ENCODE measurements at places on chromosomes 4 and X.

DNA sequence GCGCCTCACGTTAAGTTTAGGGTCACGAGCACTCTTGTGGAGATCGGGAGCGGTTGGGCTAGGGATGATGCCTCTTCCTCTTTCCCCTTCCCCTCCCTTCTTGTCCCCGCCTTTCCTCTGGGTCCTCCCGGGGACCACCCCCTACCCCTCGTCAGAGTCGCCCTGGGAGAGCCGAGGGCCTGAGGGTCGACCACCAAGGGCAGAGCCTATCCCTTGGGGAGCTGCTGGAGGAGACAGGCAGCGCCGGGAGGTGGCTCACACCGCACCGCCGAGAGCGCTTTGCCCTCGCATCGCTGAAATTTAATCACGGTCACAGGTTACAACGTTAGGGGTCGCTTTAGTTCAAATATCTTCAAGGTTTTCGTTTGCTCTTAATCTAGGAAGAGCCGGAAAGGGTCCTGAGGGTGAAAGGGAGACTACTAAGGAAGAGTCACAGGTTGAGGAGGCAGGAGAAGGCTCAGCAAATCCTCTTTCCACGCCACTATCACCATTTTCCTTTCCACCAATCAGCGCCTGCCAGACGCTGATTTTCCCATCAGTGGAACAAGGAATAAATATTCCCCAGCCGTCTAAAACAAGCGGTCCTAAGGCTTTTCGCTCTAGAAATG is 528 bp upstream of the SNCA start:
- DNase-seq = peak; percentile 46

- no peak for DNase-seq
Measured at GRCh38 chr4:38114386-38115150, 154.4 kb downstream of the PTTG2 start.

DNA sequence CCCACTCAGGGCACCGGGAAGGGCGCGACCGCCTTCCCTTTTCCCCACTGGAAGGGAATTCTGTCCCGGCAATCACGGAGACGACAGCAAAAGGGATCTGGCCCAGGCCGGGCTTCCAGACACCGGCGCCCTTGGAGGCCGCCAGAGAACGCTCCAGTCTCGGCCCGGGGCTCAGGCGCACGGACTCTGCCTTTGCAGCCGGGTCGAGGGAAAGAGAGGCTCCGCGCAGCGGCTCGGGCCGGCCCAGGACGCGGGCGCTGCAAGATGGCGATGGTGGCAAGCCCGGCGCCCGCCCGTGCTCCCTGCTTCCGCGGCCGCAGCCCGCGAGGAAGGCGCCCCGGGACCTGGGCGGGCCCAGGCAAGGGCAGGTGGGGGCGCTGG is 1.1 kb downstream of the CTBP1 start:
- DNase-seq = no peak

DNA sequence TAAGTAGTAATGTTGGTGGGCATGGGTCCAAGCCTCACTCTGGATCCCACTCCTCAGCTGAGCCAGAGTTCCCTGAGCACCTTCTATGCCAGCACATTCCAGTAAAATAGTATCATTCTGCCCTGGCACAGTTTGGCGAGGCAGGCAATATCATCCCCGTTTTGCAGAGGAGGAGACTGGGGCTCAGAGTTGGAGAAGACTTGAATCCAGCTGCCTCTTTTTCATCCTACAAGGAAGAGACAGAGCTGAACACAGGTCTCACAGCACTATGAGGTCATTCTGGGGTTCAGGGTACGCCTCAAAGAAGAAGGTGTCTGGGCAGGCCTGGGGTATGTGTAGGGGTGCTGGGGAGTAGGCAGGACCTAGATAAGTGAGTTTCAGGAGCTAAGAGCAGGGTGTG is 103.9 kb upstream of the STX18 start:
- no peak for DNase-seq

DNA sequence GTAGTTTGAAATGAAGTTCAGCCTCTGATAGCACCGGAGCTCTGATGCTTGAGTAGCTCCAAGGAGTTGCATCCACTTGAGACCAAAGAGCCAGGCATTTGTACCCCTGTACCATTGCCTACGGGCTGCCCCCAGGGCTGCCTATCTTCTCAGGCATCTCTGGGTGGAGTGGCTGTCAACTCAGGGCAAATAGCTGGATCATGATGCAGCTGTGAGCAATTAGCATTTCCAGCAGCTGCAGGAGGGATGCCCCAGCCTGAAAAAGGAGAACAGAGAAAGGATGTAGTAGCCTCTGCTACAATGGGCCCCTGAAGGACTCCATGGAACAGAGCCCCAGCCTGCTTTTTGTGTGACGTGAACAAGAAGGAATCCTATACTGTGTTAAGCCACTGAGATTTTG is 492.6 kb downstream of the BCOR start:
- no peak for DNase-seq

- no peak for DNase-seq
Measured at GRCh38 chrX:30982467-30982866, 89.4 kb downstream of the FTHL17 start.

- no peak for DNase-seq
Measured at GRCh38 chr4:94177822-94178221, 29.8 kb upstream of the SMARCAD1 start.

DNA sequence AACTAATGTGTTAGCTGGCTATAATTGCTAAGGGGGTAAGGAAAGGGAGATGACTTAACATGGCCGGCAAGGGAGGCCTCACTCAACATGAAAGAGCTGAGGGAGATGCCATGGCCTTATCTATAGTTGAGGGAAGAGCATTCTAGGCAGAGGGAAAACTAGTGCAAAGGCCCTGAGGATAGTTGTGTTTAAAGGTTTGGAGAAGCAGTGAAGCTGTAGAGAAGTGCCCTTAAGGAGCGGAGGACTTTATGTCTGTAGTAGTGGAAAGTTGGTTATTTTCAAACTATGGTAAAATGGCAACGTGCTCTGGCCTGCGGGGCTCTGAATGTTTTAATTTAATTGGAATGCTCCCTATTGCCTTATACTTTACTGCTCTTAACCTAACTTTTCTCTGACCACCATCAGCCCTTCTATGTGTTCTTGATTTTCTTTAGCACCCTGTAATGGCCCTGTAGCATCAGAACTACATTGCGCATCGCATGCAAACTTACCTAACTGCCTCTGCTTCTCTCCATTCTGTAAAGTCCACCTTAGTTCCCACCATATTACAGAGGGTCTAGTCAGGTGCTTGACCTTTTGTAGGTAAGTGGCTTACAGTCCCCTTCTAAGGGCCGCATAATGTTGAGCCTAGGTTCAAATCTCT is 35.8 kb downstream of the ERVMER34-1 start:
- DNase-seq = no peak

DNA sequence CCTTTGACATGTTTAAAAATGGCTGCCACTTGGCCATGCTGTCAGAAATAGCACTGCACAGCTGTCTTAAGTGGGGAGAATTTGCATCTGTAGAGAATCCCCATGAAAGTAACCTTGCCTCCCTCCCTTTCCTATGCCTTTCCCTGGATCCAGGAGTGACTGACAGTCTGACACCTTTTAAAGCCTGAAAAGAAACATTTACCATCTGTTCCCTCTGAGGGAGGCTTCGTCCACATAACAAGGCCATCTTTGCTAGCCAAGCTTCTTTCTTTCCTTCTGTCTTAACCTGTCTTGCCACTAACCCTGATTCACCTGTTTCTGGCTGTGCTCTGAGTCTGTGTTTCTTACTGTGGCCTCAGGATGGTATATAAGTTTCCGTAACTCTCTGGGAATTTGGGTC is 21.3 kb upstream of the AADAT start:
- no peak for DNase-seq

- no peak for DNase-seq
Measured at GRCh38 chr4:96379524-96379923, 539.6 kb downstream of the PDHA2 start.

DNA sequence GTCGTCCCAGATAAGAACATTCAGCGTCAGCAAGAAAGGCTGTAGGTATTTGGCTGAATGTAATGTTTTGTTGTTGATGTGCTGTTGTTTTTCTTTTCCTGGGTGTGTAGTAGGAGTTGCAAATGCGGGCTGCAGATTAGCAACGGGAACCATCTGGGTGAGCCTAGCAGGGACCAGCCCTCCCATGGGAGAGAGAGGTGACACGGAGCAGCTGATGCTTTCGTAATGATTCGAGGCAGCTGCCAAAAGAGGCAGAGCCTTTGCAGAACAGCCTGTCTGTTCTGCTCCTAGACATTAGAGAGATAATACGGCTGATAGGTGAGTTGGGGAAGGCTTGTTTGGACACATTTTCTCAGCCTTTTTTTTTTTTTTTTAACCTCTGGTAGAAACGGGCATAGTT is 25.3 kb downstream of the ARSF start:
- DNase-seq = no peak

DNA sequence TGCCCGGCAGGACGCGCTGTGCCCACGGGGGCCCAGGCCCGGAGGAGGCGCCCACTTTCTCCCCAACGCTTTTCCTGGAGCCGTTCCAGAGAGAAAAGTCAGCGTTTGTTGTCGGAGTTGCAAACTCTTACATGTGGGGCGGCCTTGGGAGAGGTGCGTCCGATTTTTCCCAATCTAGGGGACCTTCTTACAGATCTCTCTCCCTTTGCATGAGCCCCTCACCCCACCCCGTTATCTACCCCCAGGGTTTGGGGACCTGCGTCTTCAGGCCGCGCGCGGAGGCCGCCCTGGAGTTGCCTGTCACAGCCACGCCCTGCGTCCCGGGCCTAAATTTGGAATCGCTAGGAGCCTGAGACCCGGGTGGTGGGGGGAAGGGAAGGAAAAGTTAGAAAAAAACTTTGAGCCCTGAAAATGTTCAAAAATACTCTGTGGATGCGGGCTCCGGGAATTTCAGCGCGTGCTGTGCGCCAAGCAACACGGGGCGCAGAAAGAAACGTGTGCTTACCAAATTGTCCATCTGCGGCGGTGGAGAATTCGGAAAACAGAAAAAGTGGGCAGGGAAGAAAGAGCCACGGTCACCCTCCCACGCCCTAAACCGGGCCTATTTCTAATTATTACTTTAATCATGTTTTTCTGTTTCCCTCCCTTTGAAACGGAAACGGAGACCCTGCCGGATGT is 587 bp downstream of the CD99 start:
- DNase-seq = peak; percentile 58

DNA sequence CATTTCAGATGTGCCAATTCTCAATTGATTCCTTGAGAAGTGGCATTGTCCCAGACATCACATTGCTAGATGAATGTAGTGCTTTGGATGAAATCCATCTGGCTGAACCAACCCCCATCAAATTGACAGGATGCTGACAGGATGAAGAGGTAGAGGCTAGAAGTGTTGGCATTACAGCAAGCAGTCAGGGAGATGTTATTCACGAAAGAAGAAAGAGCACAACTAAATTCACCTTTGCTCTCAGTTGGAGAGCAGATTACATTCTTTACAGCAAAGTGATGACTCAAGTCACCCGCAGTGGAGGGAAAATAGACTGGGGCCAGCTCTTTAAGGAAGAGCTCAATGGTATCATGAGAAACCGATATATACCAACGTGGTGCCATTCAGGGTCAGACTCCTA is 259.6 kb downstream of the C4orf33 start:
- no peak for DNase-seq

- no peak for DNase-seq
Measured at GRCh38 chr4:168817370-168817769, 192.7 kb downstream of the CBR4 start.

GRCh38 chr4:66585767-66586166 is 915.5 kb upstream of the EPHA5 start:
- DNase-seq = no peak

DNA sequence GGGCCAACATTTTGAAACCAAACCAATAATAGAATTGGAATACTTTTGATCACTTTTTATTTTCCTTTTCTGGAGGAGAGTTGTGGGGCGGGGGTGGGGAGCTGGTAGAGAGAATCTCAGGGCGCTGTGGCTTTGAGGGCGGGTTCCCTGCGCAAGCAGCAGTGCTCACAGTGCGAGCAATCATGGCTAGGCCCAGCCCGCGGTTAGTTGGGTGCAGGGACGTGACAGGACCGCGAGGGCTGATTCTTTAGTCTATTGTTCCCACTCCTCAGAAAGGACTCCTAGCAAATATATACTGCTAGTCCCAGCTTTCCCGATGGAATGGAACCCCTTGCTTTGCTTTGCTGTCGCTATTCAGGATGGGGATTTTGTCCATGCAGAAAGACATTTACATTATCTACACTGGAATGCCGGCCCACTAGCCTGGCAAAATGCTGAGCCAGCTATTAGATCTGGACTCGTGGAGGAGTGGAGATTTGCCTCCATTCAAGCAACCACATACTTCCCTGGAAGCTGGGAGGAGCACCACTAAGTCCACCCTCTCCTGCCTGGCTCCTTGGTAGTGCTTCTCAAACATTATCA is 23.9 kb upstream of the APLN start:
- DNase-seq = peak; percentile 45

GRCh38 chrX:24657671-24658386 is 10.7 kb upstream of the PCYT1B start:
- no peak for DNase-seq

DNA sequence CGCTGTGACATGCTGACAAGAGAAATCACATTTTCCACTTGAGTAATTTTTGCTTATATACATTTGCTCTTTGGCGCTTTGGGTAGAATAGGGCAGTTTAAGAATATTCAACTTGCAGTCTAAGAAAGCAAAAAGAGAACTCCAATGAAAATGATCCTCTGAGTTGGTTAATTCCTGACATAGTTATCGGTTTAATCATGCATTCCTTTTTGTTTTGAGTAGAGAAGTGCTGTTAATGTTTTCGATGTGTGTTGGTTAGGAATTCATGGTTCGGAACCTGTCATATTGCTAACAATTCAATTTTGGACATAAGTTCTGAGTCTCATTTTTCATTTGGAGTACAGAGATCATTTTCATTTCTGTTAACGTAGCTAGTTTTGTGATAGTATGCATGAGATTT is 700.6 kb upstream of the PITX2 start:
- no peak for DNase-seq

- no peak for DNase-seq
Measured at GRCh38 chr4:96227515-96227914, 387.6 kb downstream of the PDHA2 start.

DNA sequence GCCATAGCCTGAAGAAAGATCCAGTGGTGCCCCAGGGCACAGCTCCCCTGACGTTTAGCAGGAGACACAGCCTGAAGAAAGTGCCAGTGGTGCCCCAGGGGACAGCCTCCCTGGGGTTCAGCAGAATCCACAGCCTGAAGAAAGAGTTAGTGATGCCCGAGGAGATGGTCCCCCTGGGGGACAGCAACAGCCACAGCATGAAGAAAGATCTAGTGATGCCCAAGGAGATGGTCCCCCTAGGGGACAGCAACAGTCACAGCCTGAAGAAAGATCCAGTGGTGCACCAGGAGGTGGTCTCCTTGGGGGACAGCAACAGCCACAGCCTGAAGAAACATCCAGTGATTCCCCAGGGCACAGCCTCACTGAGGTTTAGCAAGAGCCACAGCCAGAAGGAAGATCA is 2.8 kb downstream of the TEX13C start:
- DNase-seq = no peak

DNA sequence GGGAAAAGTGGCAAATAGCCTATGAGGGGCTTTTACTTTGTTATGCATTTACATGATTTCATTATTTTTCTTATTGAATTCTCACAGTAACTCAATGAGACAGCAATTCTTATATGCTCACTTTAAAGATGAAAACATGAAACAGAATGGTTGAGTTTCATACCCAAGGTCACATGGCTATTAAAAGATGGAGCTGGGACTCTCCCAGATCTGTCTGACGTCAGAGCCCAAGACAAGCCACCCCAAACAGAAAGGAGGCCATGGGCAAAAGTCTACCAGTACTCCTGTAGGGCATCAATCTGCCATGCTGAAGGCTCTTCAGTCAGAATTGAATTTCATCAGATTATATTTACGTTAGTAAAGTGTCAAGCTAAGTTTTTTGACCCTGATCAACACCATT is 13.2 kb downstream of the HSD17B11 start:
- no peak for DNase-seq

GRCh38 chrX:43974741-43975465 is 1.7 kb upstream of the NDP start:
- DNase-seq = no peak

GRCh38 chr4:81811562-81812293 is 340.0 kb upstream of the RASGEF1B start:
- no peak for DNase-seq
